ENCODE measurements at places on chromosomes 7 and 10. TPM values are rescaled to one million over a fixed set of nuclear protein-coding genes. Genes with fewer than 3 reads are reported as not detected.

DNA sequence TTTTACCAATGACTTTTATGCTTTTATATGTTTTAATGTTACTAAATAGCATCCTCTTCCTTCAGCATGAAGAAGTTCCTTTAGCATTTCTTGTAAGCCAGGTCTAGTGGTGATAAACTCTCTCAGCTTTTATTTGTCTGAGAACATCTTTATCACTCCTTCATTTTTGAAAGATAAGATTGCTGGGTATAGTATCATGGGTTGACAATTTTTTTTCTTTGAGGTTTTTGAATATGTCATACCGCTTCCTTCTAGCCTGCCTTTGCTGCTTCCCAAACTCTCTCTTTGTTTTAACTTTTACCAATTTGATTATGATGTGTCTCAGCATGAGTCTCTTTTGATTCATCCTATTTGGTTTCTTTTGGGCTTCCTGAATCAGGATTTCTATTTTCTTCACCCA, 108.2 kb upstream of the KAT6B start:
- H3K4me3 ChIP-seq = no peak overlapping the region
- no peaks in the 10 kb centered on the region for H3K36me3 ChIP-seq
- H3K27me3 ChIP-seq = no peaks in the 10 kb centered on the region
- no peak overlapping the region for H3K27ac ChIP-seq
- H3K4me1 ChIP-seq = no peaks in the 10 kb centered on the region

GRCh38 chr10:122157451-122157850, 113.6 kb upstream of the BTBD16 start:
- no peak overlapping the region for H3K4me3 ChIP-seq
- no peaks in the 10 kb centered on the region for H3K36me3 ChIP-seq
- H3K27ac ChIP-seq = no peak overlapping the region
- DNase-seq = no peak
- no peaks in the 10 kb centered on the region for H3K27me3 ChIP-seq
- peaks cover 48% of the 10 kb centered on the region for H3K4me1 ChIP-seq

ADRB1 gene
- 2.9 TPM for total RNA-seq

DNA sequence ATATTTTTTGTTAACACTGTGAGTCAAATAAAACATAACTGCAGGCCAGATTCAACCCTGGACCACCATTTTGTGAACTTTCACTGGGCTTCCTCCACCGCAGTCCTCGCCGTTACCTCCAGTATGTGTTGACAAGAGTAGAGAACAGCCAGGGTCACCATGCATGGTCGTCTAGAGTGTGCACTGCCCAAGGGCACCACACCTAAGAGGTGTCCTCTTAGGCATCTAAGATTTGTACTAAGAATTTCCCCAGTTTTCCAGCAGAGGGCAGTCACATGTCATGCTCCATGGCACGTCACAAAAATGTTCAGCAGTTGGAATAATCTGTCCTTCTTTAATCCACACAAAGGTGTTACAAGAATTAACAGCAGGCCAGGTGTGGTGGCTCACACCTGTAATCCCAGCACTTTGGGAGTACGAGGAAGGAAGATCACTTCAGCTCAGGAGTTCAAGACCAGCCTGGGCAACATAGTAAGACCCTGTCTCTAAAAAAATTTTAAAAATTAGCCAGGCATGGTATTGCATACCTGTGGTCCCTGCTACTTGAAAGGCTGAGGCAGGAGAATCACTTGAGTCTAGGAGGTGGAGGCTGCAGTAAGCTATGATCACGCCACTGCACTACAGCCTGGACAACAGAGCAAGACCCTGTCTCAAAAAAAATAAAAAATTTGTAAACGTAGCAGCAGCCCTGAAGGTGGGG, 71.2 kb upstream of the FOXK1 start:
- H3K36me3 ChIP-seq = no peaks in the 10 kb centered on the region
- H3K4me1 ChIP-seq = peaks cover 20% of the 10 kb centered on the region
- H3K27me3 ChIP-seq = no peaks in the 10 kb centered on the region
- no peak for DNase-seq

DNA sequence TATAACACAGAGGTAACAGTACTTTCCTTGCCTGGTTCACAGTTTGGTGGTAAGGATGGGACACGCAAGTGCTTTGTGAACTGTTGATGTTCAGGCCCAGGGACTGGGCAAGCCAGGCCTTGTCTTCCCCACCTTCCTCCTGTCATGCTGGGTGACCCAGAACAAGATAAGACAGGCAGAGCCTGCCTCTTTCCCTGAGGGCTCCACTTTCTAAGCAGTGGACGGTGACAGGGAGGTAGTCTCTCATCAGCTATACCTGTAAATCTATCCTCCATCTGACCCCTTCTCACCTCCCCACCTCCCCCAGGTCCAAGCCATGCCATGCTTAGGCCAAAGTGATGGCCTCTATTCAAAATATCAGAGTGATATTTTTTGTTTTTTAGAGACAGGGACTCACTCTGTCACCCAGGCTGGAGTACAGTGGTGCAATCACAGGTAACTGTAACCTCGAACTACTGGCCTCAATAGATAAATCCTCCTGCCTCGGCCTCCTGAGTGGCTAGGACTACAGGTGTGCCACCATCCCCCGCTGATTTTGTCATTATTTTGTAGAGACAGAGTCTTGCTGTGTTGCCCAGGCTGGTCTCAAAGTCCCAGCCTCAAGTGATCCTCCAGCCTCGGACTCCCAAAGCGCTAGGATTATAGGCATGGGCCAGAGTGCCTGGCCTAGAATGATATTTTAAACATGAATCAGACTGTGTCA, 42.8 kb downstream of the PDLIM1 start:
- H3K4me3 ChIP-seq = no peak overlapping the region
- H3K27ac ChIP-seq = no peak overlapping the region
- DNase-seq = no peak
- H3K4me1 ChIP-seq = no peaks in the 10 kb centered on the region
- H3K36me3 ChIP-seq = no peaks in the 10 kb centered on the region

GRCh38 chr10:34584164-34584563, 230.9 kb downstream of the PARD3 start:
- no peaks in the 10 kb centered on the region for H3K27me3 ChIP-seq
- H3K4me3 ChIP-seq = no peak overlapping the region
- no peaks in the 10 kb centered on the region for H3K4me1 ChIP-seq
- DNase-seq = no peak
- no peak overlapping the region for H3K27ac ChIP-seq
- no peaks in the 10 kb centered on the region for H3K36me3 ChIP-seq

DNA sequence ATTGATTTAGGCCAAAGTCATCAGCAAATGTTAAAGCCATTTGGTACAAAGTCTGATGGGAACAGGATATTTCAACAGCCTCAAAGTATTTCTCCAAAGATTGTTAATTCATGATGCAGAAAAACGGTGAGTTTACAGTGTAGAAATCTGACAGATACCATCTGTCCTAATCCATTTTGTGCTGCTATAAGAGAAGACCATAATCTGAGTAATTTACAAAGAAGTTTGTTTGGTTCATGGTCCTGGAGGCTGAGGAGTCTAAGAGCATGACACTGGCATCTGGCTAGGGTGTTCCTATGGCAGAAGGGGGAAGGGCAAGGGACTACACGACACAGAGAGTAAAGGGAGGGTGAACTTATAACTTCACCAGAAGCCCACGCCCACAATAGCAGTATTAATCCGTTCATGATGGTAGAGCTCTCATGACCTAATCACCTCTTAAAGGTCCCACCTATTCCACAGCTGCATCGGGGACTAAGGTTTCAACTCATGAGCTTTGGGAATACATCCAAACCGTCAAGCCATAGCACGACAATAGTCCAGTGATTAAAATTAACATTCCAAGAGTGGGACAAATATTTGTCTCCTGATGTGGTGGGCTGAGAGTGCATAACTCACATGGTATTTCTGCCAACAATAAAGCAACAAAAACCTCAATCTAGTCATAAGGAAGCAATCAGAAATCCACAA, 298.6 kb upstream of the AKR1E2 start:
- H3K27ac ChIP-seq = no peak overlapping the region
- no peak for DNase-seq
- H3K36me3 ChIP-seq = no peaks in the 10 kb centered on the region
- no peaks in the 10 kb centered on the region for H3K27me3 ChIP-seq
- no peaks in the 10 kb centered on the region for H3K4me1 ChIP-seq
- no peak overlapping the region for H3K4me3 ChIP-seq

IQUB gene
- 5.9 TPM for total RNA-seq

- no peak for DNase-seq
- no peaks in the 10 kb centered on the region for H3K36me3 ChIP-seq
- H3K4me1 ChIP-seq = no peaks in the 10 kb centered on the region
- no peak overlapping the region for H3K27ac ChIP-seq
- no peak overlapping the region for H3K4me3 ChIP-seq
Measured at GRCh38 chr10:31536302-31536701, 217.3 kb downstream of the ZEB1 start.

Measured in spinal cord (tissue), 10 donors.